Activated effector memory CD4-positive, alpha-beta T cell treated with Interleukin-2 at 50 U/mL for 16 hours (primary cell): ENCODE measurements at places on chromosomes 5 and 9.

GRCh38 chr5:179858241-179858585 lies 404 bp downstream of the MRNIP start:
- peak; percentile 44 for DNase-seq

GRCh38 chr5:147397616-147398015 lies 112.3 kb downstream of the DPYSL3 start:
- no peak for DNase-seq

- no peak for DNase-seq
Measured at GRCh38 chr5:6328173-6328572, 50.2 kb downstream of the MED10 start.

- DNase-seq: no peak
Measured at GRCh38 chr5:126450346-126450745, 27.1 kb downstream of the GRAMD2B start.

GRCh38 chr5:168382421-168382820 lies 91.0 kb downstream of the WWC1 start:
- DNase-seq: no peak

DNA sequence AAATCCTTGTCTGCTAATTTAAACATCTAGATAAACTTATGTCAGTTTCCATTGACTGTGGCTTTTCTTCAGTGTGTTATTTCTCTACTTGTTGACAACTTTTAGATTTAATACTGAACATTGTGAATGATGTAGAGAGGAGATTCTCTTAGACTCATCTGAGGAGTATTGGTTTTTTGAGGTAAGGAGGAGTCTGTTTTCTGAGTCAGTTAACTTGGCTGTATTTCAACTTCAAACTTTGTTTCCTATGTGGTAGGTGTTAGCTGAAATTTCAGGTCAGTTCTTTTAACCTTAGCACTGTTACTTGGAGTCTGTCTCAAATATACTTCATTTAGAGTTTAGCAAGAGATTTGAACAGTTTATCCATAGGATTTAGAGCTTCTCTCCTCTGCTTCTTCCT lies 67.9 kb downstream of the XRCC4 start:
- DNase-seq: no peak

- DNase-seq: no peak
Measured at GRCh38 chr5:5756762-5757161, 334.3 kb downstream of the ICE1 start.

GRCh38 chr5:132591145-132591544 lies 34.4 kb downstream of the RAD50 start:
- DNase-seq: no peak

DNA sequence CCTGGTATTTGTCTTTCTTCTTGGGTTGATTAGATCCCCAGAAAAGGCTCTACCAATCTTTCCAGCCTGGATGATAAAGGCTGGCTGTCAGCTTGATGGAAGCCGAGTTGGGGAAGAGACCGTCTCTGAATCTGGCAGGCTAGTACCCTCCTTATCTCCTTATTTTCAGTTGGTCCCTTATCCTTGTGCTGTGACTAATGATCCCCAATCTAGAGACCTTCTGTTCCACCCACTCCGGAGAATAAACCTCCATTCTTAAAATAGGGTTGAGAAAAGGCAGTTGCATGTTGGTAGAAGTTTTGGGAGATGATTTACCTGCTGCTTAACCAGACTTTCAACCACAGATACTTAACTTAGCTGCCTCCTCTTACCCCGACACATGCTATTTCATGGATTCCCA lies 52.3 kb downstream of the PRKACG start:
- no peak for DNase-seq

- DNase-seq: no peak
Measured at GRCh38 chr5:516338-516925, 7.8 kb downstream of the SLC9A3 start.

GRCh38 chr9:114813717-114814418 lies 8.0 kb upstream of the TNFSF15 start:
- no peak for DNase-seq

- no peak for DNase-seq
Measured at GRCh38 chr5:117889596-117889995, 1098.8 kb downstream of the DTWD2 start.

DNA sequence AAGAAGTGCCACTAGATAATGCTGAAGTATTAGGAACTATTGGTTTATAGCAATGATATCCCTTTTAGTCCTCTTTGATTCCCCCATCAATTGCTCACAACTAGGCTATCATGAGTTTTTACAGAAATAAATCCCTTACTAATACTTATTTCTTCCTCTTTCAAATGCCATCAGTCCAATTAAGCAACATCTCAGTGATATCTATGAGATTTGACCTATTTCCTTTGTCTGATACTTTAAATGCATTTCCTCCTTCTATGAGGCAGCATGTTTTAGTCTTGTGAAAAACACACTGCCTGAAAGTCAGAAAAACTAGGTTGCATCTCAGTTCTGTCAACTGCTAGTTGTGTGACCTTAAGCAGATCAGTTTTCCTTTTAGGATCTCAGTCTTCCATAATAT lies 101.6 kb downstream of the FBXW11 start:
- DNase-seq: no peak

GRCh38 chr9:128127568-128127989 lies at the start of gene PTGES2:
Gene PTGES2, minus strand, starts transcription at chr9:128127729. Its CDS starts 12 bp downstream, at chr9:128127717.
- DNase-seq: peak; percentile 75

DNA sequence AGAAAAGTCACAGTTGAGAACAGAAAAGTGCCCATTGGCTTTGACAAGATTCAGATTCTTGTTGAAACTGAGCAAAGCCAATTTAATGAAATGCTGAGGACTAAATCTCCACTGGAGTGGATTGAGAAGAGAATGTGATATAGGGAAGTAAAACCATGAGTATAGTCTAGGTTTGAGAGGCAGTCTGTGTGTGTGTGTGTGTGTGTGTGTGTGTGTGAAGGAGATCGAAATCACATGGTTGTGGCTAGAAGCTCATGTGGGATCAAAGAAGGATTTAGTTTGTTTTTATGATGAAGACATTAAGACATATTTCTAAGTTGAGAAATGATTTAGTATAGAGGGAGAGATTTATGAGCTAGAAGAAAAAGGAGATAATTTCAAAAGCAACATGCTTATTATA lies 275.7 kb upstream of the DAB2 start:
- no peak for DNase-seq

- DNase-seq: no peak
Measured at GRCh38 chr5:179355976-179356974, 11.0 kb upstream of the ADAMTS2 start.

GRCh38 chr9:37550781-37551180 lies 25.4 kb downstream of the FBXO10 start:
- no peak for DNase-seq

DNA sequence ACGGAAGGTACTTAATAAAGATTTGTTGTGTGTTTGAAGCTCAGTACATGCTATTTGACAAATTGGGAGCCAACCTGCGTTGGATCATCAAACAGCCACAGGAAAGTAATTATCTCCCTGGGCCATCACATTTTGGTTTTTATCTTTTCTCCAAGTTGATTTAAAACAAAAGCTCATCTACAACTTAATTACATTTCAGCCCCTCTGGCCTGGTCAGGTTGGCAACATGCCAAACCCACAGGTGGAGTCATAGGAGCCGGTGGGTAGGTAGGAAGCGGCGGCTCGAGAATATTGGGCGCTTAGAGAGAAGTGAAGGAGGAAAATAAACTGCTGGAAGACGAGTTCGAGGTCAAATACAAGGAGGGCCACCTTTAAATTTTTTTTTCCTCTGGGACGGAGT lies 64.9 kb upstream of the FANCC start:
- no peak for DNase-seq

DNA sequence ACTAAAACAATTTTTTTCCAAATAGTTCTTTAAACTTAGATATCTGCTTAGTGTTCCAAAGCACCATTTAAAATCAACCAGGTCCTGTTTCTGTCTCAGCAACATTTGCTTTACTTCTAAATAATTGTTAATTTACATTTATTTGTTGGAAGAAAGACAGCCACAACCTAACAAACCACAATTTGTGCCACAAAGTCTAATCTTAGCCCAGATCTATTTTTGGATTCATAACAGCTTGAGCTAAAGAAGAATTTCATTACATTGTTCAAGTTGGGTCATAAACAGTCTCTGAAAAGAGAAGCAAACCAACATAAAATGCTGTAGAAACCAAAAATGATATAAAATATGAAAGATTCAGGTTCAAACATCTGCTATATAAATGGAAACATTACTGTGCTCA lies 24.4 kb downstream of the MLLT3 start:
- DNase-seq: no peak

- no peak for DNase-seq
Measured at GRCh38 chr9:69283003-69283402, 42.0 kb upstream of the ENTREP1 start.

GRCh38 chr5:80151890-80152289 lies 104.0 kb downstream of the SERINC5 start:
- no peak for DNase-seq

- DNase-seq: no peak
Measured at GRCh38 chr9:18124760-18125159, 349.2 kb upstream of the ADAMTSL1 start.

GRCh38 chr5:7930011-7930410 lies 61.1 kb downstream of the MTRR start:
- DNase-seq: no peak

DNA sequence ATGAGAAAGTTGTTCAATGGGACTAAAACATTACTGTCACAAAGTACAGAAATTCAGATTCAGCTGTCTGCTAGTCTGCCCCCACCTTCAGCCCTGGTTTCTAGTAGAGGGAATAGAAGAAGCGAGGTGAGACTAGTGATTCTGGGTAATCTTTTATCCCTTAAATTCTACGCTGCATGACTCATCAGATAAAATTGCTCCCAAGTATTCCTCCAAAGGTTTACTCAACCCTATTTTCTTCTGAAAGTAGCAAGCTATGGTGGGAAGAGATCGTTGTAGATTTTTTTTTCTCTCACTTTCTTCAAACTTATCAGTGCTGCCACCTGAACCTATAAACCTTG lies 318.9 kb upstream of the RIOK2 start:
- no peak for DNase-seq

- no peak for DNase-seq
Measured at GRCh38 chr9:3415906-3416305, 109.9 kb downstream of the RFX3 start.
